ENCODE measurements at places on chromosomes 5 and 9. TPM values are rescaled to one million over a fixed set of nuclear protein-coding genes. Genes with fewer than 3 reads are reported as not detected.

DNA sequence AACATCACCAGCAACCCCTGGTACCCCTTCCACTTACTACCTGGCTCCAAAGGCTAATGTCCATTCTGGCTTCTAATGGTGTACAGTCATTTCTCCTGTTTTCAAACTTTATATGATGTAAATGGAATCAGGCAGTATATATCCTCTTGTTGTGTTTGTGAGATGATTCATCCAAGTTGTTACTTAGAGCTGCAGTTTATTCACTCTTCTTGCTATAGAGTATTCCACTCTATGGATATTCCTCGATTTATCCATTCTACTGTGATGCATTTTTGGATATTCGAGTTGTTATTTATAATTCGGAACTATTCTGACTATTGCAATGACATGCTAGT, 32.4 kb downstream of the IRF1 start:
- no peak for DNase-seq

DNA sequence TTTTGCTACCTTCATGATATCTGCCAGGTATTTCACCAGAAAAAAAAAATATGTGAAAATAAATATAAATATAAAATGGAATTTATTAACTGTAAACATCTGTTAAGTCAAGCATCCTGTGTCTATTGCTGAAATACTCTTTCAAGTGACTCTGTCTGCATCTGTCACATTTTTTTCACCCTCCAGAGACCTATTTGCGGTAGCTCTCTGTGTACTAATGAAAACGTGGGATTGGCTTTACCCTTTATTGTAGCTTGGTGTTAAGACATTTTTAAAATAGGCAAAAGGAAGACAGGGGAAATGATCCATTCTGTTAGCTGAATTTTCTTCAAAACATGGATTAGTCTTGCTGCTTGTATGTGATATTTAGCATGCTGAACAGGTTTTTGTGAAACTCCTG, 536.0 kb upstream of the WWC1 start:
- no peak for DNase-seq

DNA sequence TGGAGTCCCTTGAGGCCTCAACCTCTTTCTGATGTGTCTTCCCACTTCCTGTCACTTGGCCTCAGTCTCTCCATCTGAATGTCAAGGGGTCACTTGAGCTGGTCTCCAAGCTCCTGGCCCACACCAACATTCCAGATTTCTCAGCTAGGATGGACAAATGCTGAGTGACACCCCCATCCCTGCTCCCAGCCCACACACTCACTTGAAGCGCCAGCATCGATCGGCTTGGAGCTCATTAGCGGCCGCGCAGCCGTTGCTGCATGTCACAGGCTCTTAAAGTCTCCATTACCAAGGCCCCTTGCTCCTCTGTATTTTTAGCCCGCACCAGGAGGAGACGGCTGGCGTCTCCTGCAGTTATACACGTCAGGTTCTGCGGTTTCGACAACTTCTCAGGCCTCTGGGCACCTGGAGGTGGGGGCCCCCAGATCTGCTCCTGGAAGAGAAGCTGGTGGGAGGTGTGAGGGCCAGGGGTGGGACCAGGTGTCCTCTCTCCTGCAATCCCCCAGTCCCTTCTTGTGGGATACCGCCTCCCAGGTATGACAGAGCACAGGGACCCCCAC, 33.4 kb upstream of the ARAP3 start:
- no peak for DNase-seq

Gene C5orf46
- not detected for polyA plus RNA-seq

Gene SEMA5A
- polyA plus RNA-seq = 0.25 TPM

Gene ADAMTS2
- polyA plus RNA-seq = not detected
